ENCODE measurements at places on chromosomes 5 and 9.

- DNase-seq, result no peak
Observed at GRCh38 chr5:129496864-129497595, 36.9 kb downstream of the ADAMTS19 start.

GRCh38 chr9:122940749-122941581, at the start of gene RABGAP1:
RABGAP1 (plus strand) TSS chr9:122941020; CDS start chr9:122957060, 16,040 bp downstream.
- DNase-seq, result peak; percentile 99

DNA sequence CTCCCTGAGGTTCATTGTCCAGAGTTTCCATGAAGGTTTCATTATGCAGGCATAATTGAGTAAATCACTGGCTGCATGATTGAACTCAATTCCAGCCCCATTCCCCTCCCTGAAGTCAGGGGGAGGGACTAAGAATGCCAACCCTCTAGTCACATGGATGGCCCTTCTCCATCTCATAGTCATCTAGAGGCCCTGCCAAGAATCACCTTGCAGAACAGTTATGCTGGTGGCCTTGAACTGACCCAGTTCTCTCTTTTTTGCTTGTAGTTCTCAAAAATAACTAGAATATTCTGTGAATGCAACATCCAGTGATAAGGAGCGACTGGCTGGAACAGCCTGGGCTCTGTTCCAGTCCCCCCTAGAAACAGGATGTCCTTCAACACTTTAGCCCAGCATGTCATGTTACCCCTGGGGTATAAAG, 31.7 kb downstream of the SLC35A4 start:
- DNase-seq, result no peak

DNA sequence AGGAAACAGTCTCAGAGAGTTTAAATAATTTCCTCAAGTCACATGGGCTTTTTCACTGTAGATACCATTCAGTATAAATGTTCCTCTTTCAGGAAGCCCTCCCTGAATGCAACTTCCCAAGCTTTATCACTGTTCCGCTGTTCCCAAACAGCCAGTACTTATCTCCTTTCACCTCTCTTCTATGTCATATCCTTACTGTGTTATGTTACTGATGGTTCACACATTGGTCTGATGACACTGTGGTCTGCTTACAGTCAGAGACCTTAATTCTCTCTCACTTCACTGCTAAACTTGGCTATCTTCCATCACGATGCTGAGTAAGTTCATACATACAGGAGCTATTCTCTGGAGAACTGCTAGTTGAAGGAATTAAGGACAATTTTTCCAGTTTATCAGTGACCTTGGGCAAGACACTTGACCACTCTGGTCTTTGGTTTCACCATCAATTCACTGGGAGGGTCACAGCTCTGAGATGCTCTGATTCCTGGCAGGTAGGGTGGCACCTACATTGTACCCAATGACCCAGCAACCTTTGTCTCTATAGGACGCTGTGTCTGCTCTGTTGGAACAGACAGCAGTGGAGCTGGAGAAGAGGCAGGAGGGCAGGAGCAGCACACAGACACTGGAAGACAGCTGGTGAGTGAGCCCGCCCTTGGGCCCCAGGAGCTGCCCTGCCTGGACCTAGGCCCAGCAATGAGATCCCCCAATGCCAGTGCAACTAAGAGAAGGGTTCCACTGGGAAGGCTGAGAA, 42.1 kb upstream of the RARS1 start:
- DNase-seq, result no peak

DNA sequence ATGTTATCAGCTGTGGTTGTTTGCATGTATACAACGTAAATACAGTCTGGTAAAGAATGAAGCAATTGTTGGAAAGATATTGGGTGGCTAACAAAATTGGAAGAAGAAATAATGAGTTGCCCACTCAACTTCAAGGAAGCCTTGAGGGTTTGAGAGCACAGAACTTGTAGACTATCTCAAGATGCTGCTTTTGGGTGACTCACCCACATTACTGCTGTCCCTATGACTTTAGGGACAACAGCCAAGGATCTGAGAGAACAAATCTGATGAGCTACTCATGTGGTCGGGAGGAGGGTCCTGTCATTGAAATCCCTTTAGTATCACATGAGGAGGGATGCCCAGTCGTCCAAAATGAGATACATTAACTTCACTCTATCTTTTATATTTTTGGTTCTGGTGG, 261.8 kb downstream of the GAS1 start:
- DNase-seq, result no peak

DNA sequence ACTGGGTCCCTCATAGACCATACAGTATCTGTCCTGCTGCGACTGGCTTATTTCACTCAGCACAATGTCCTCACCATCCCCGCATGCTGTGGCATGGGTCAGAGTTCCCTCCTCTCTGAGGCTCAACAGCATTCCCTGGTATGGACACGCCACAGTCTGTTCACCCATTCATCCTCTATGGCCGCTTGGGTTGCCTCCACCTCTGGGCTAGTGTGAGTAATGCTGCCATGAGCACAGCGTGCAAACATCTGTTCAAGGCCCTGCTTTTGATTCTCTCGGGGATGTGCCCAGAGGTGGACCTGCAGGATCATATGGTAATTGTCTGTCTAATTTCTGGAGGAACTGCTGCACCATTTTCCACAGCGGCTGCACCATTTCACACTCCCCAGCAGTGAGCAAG, 5.5 kb upstream of the FBP2 start:
- DNase-seq, result no peak

GRCh38 chr5:135950611-135951010, 4.2 kb downstream of the LECT2 start:
- DNase-seq, result no peak

- DNase-seq, result no peak
Observed at GRCh38 chr5:149833116-149833827, 103.2 kb downstream of the PPARGC1B start.

GRCh38 chr9:89778100-89779090, 173.6 kb downstream of the GADD45G start:
- no peak for DNase-seq

GRCh38 chr5:87570366-87570765, 157.6 kb upstream of the CCNH start:
- no peak for DNase-seq

Data from stimulated activated CD8-positive, alpha-beta memory T cell treated with anti-CD3 and anti-CD28 coated beads, Interleukin-7, amount 100 ng/mL, for 4 hours (primary cell).